Glomerular endothelial cell (primary cell): ENCODE measurements at places on chromosomes 6 and 20. TPM values are rescaled to one million over a fixed set of nuclear protein-coding genes. Genes with fewer than 3 reads are reported as not detected.

Gene NDRG3
- 21.0 and 25.6 TPM in 2 replicates for total RNA-seq

Gene CFAP206
- total RNA-seq: 0.35 and 0.97 TPM in 2 replicates

Gene CAGE1
- not detected in 2 replicates for total RNA-seq

Gene MUC21
- total RNA-seq: not detected in 2 replicates

Gene SCAF8
- 24.7 and 32.6 TPM in 2 replicates for total RNA-seq

Gene RHAG
- total RNA-seq: not detected in 2 replicates

Gene SSR1
- 76.1 and 83.8 TPM in 2 replicates for total RNA-seq

Gene B3GAT2
- not detected in 2 replicates for total RNA-seq

Gene HACE1
- total RNA-seq: 9.3 and 11.9 TPM in 2 replicates

Gene TP53TG5
- not detected in 2 replicates for total RNA-seq

Gene LPA
- total RNA-seq: not detected in 2 replicates

Gene TCF21
- 0.41 and 0.44 TPM in 2 replicates for total RNA-seq

Gene ISM1
- 0.29 and 1.3 TPM in 2 replicates for total RNA-seq

Gene OTOR
- not detected in 2 replicates for total RNA-seq

Gene PROCR
- 92.8 and 185 TPM in 2 replicates for total RNA-seq

Gene ATG5
- 27.4 and 35.4 TPM in 2 replicates for total RNA-seq

Gene HLA-F
- total RNA-seq: 11.2 and 33.7 TPM in 2 replicates

Gene LY6G6C
- not detected in 2 replicates for total RNA-seq

Gene HAO1
- total RNA-seq: not detected in 2 replicates

Gene KCNQ5
- total RNA-seq: 1.1 and 1.6 TPM in 2 replicates

Gene PNISR
- total RNA-seq: 26.7 and 50.1 TPM in 2 replicates

Gene CRISP3
- total RNA-seq: not detected in 2 replicates

Gene LY6G6D
- total RNA-seq: not detected in 2 replicates

Gene PPT2
- total RNA-seq: 18.0 and 54.3 TPM in 2 replicates

Gene ECT2L
- 0.12 TPM in 1 of 2 replicates, not detected in the other for total RNA-seq

Gene CD24
- total RNA-seq: 6.4 and 38.0 TPM in 2 replicates

Gene TAP1
- 75.3 and 106 TPM in 2 replicates for total RNA-seq

Gene UST
- total RNA-seq: 2.0 and 21.0 TPM in 2 replicates
